WTC11 (cell line): ENCODE measurements at places on chromosomes 6 and 20. TPM values are rescaled to one million over a fixed set of nuclear protein-coding genes. Genes with fewer than 3 reads are reported as not detected.

- DNase-seq = no peak
Observed at GRCh38 chr6:152343735-152344360, 293.3 kb downstream of the SYNE1 start.

DNA sequence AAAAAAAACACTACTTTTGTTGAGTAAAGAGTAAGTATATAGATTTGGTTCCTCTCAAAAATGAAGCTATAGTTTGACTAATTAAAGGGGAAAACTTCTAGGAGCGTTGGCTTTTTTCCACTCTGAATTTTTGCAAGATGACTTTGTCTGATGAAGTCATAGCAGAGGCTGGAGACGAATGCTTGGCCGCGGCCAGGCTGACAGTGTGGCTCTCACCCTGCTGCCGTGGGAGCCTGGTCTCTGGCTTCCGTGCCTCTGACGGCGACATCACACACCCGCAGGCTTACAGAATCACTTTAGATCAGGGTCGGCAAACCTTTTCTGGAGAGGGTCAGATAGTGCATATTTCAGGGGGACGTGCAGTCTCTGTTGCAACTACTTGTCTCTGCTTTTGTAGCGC, 145.0 kb downstream of the PHACTR3 start:
- DNase-seq = no peak

- no peak for DNase-seq
Observed at GRCh38 chr6:63792736-63793464, 157.3 kb downstream of the PHF3 start.

Gene ENPP5
- 9.1 to 10.8 TPM (median 9.3 TPM) in 3 replicates for total RNA-seq

Gene GSTA2
- 0.14 TPM in 1 of 3 replicates, not detected in the others for total RNA-seq
